Kidney epithelial cell (primary cell): ENCODE measurements at places on chromosomes 11 and 22. TPM values are rescaled to one million over a fixed set of nuclear protein-coding genes. Genes with fewer than 3 reads are reported as not detected.

Gene RNF169
- 16.3 and 17.9 TPM in 2 replicates for total RNA-seq

Gene TRIM49
- total RNA-seq, result not detected in 2 replicates

Gene HOATZ
- not detected in 2 replicates for total RNA-seq

Gene MMP12
- total RNA-seq, result 0.07 TPM in 1 of 2 replicates, not detected in the other

DNA sequence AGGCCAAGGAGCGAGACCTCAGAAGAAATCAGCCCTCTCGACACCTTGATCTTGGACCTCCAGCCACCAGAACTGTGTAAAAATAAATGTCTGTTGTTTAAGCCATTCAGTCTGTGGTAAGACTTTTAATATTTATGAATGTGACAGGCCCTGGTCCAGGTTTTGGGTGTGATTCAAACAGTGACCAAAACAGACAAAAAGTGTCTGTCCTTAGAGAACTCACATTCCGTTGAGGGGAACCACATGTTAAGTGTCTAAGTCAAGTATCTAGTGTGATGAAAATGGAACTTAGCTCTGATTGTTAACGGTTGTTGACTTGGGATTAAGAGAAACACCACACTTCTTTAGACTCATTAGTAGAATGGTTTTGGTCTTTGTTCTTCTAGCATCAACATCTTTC lies 22.2 kb downstream of the ATXN10 start:
- no peak for DNase-seq

DNA sequence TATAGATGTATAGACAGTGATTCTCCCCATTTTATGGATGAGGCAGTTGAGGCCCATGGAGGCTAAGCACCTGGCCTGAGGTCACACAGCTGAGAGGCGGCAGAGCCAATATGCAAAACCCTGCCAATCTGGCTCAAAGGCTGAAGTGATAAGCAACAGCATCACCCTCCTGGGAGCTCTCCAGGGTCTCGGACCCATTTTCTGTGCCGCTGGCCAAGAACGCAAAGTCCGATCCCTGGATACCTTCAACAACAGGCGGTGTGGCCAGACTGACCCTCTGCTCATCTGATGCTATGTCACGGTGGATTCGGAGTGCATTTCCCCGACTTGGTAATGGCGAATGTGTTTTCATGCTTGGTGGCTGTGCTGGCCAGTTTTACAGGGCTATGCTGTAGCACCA lies 595.0 kb downstream of the TBC1D22A start:
- DNase-seq, result no peak

GRCh38 chr11:5550440-5551095 lies 2.2 kb upstream of the OR52H1 start:
- DNase-seq, result peak; percentile 51

DNA sequence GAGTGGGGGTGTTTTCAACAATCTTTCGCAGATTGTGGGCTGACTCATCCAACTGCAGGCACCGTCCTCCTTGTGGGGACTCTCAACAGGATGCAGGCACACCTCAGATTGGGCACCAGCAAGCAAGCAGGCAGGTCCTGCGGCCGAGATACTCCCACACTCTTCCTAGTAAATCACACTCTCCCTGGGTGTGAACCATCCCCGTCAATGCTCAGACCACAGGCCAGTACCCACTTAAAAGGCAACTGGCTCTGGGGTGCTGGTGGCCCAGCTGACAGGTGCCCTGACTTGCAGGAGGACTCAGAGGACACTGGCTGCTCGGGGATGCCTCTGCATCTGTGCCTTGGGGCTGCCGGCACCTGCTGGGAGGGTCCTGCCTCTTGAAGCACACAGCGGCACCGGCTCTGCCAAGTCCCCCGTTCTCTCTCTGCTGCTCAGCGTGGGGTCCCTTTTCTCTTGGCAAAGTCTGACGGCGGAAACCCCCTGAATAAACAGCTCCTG lies 282.5 kb downstream of the CTTN start:
- no peak for DNase-seq

- no peak for DNase-seq
These were observed 101.1 kb downstream of the ADAMTS15 start for GRCh38 chr11:130549393-130549999.

DNA sequence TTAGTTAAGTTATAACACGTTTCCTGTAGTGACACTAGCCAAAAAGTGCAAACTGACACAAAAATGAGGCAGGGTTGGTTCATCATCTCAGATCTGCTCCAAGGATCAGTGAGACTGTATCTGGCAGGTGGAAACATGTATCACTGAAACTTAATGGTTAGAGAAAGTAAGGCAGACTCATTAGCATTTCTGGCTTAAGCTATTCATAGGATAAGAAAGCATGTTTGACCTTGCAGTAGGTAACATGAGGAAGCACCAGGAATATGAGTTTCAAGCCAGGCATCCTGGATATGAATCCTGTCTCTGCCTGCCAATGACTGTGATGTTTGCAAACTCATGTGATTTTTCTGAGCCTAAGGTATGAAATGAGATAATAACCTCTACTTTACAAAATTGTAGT lies 732.1 kb downstream of the NELL1 start:
- DNase-seq, result no peak

DNA sequence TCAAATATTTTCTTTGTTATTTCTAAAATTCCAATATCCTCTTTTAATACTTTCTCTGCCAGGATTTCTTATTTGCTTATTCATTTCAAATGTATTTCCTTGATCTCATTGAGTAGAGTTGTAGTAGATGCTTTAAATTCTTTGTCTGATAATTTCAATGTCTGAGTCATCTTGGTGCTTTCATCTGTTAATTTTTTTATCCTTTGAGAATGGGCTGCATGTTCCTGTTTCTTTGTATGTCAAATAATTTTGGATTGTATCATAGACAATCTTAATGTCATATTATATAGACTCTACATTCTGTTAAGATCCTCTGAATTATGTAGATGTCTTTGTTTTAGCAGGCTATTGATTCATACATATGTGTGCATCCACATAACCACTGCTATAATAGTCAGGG lies 57.5 kb downstream of the MYEOV start:
- peak; percentile 31 for DNase-seq

GRCh38 chr11:128544471-128545051 lies 42.8 kb downstream of the ETS1 start:
- no peak for DNase-seq
